ENCODE measurements at places on chromosomes 11 and 22.

GRCh38 chr11:61967924-61968757 is 707 bp upstream of the FTH1 start:
- no peak for DNase-seq

GRCh38 chr11:16773981-16774935 is 35.8 kb downstream of the C11orf58 start:
- no peak for DNase-seq

GRCh38 chr11:67491276-67492068 is 8.6 kb downstream of the AIP start:
- DNase-seq: no peak

- no peak for DNase-seq
These were observed 499.6 kb downstream of the BRD1 start for GRCh38 chr22:49328118-49328475.

DNA sequence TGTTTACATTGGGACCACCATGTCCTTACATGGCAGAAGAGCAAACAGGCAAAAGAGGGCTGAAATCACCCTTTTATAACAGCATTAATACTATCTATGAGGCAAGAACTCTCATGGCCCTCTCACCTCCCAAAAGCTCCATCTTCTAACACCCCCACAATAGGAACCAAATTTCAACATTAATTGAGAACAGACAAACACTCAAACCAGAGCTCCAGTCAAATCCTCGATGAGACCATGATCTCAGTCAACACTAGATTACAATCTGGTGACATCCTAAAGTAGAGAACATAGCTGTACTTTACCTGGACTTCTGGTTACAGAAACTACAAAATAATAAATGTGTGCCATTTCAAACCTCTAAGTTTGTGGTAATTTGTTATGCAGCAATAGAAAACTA is 25.1 kb downstream of the OR2AG2 start:
- no peak for DNase-seq

DNA sequence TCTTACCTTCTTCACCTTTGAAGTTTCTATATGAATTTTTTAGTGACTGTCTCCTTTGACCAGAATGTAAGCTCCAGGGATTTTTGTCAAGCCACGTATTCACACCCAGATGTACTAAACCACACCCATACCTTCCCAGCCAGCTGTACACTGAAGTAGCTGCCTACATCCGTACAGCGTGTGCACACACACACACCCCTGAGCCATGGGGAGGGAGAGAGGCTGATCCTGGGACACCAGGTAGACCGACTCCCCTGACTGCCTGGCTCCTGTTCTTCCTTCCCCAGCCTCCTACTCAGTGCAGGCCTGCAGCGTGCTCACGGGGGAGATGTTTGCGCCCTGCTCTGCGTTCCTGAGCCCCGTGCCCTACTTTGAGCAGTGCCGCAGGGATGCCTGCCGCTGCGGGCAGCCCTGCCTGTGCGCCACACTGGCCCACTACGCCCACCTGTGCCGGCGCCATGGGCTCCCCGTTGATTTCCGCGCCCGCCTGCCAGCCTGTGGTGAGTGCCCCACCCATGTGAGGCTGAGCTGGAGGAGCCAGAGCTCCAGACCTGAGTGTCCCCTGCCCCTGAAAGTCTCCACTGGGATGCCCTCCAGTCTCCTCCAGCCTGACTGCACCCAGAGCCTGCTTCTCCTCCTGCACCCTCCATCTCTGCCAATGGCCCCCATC is 25.9 kb downstream of the OTOG start:
- no peak for DNase-seq

- DNase-seq: no peak
These were observed 20.5 kb downstream of the MRE11 start for GRCh38 chr11:94472916-94473799.

GRCh38 chr11:1395773-1396374 is 6.1 kb downstream of the BRSK2 start:
- DNase-seq: no peak

DNA sequence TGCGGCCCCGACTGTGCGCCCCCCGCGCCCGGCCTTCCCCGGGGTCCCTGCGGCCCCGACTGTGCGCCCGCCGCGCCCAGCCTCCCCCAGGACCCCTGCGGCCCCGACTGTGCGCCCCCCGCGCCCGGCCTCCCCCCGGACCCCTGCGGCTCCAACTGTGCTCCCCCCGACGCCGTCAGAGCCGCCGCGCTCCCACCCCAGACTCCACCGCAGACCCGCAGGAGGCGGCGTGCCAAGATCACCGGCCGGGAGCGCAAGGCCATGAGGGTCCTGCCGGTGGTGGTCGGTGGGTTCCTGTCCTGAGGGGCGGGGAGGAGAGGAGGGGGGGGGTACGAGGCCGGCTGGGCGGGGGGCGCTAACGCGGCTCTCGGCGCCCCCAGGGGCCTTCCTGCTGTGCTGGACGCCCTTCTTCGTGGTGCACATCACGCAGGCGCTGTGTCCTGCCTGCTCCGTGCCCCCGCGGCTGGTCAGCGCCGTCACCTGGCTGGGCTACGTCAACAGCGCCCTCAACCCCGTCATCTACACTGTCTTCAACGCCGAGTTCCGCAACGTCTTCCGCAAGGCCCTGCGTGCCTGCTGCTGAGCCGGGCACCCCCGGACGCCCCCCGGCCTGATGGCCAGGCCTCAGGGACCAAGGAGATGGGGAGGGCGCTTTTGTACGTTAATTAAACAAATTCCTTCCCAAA is 3.1 kb downstream of the DRD4 start:
- no peak for DNase-seq

DNA sequence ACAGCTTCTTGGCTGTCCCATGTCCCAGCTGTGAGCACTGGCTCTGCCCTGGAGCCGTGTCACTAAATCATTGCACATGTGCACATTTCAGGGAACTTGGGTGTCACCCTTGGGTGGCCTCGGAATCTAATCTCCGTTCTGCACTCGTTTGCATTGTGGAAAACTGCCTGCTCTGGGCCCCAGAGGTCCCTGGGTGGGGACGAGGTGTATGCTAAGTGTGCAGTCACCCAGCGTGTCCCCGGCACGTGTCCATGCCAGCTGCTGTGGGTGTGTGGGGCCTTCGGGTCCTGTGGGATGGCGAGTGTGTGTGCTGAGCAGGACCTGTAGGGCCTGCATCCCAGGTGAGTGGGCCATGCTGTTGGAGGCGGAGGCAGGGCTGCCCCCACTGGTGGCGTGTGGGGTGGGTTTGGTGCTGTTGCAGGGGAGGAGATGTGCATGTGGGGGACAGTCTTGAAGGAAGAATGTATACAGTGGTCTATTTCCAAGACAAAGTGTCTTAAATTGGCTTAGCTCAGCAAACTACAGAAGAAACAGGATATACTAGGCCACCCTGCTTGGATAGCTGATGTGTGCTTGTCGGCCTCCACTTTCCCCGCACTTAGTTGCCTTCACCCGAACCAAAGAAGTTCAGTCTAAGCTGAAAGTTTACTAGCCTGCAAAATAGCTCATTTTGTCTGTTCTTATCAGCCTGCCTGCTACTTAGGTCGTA is 14.6 kb downstream of the TANGO2 start:
- DNase-seq: no peak

DNA sequence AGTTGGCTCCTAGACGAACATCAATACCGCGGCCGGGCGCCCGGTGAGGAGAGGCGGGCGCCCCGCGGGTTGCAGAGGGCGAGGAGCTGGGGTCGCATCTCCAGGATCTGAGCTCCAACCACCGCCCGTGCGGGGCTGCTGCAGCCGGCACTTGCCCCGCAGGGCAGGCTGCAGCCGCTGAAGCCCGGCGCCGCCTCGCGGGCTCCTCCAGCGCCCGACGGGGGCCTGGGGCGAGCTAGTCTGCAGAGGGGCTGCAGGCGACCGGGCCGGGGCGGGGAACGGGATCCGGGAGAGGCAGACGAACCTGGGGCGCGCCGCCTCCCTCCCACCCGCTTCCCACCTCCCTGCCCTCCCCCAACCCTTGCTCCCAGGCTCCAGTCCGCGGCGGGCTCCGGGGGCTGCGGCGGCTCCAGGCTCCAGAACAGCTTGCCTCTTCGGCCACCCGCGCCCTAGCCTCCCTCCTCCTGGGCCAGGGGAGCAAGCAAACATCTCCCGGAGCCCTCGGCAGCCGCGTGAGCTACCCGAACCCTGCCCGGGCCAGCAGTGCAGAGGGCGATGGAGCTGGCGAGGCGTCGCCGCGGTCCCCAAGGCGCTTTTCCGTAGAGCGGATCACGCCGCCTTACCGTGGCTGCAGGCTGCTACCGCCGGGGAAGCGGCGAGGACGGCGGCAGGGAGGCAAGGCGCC is 802 bp downstream of the TENM4 start:
- DNase-seq: peak; percentile 45

DNA sequence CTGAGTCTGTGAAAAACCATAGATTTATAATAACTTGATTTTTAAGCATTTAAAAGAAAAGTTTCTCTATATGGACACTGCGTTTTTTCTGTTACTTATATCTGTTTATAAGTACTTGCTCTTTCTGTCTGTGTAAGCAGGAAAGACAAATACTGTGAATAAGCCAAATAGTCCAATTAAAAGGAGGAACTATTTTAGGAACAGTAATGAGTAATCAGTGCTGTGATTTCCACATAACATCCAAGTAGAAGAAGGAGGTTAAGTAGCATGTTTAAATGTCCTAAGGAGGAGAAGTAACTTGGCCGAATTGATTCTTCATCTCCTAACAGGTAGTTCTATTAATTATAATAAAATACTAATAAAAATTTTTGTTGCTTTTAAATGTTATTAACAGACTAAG is 40.8 kb downstream of the ZNF214 start:
- no peak for DNase-seq

GRCh38 chr11:86955361-86956120 is at the start of gene FZD4:
Gene FZD4 (minus strand): TSS chr11:86955395. CDS start chr11:86955085, 310 bp downstream.
- DNase-seq: peak; percentile 90

DNA sequence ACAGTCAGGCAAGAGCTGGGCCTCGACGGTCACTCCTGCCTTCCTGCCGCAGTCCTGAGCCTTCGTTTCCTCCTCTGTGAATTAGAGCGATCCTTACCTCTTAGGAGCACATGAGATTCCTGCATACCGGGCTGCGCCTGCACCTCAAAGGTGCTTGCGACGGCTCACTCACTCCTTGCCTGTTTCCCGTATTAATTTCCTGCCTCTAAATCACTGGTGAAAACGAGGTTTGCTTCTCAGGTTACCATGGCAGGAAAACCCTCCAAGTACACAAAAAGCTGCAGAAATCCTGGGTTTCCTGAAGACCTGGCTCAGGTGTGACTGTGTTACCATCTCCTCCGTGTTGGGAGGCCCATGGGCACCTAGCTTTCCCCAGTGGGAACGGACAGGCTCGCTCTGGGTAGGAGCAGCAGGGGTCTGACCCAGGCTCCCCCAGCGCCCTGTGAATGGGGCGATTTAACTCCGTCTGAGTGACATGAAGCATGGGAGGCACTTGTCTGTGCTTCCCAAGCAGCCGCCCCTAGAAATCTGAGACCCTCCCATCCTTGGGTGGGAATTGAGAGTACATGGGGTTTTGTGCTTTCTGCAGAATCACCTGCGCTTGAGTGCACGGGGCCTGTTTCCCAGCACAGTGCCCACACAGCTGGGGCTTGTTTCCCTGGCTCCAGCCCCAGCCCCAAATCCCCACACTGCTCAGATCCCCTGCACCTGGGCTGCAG is 64.8 kb downstream of the PHF21B start:
- peak; percentile 57 for DNase-seq

- no peak for DNase-seq
These were observed 9.3 kb upstream of the CD3E start for GRCh38 chr11:118295199-118295598.

DNA sequence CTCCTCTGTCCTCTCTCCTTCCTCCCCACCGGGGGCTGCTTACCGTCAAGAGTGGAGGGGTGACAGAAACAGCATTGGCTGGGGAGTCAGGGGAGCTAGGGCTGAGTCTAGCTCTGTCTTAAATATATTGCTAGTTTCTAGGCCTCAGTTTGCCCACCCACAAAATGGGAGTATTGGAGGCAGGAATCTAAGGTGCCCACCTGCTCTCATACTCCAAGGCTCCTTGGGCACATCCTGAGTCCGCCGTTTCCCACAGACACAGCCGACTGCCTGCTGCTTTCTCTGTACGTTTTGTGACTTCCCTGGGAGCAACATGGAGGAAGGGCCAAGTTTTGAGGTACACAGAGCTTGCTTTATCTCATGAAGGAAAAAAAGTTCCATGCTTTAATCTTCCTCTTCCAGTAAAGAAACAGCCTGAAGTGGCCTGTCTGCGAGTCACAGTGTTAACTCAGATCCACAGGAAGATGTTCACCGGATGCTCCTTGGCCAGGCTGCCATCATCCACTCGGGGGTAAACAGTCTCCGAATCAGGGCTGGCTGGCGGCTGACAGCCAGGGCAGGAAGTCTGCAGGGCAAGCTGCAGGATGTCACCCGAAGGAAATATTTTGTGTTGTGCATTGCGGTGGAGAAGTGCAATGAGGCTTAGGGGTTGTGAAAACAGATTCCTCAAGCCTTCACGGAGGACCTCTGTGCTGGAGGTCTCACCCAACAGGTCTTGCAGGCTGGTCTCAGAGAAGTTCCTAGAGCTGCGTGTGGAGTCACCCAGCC is 11.0 kb upstream of the CERK start:
- no peak for DNase-seq

DNA sequence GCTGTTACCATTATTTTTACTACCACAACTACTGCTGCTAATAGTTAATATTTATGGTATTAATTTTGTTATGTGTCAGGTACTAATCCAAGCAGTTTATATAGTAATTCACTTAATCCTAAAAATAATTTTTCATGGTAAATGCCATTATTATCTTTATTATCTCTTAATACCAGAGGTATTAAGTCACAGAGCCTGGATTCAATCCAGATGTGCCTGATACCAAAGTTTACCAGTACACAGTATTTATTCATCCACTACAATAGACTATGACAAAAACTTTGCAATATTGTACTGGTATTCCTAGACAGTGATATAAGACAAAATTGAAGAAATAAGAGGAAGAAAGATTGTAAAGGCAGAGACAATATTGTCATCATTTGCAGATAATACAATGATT is 24.5 kb downstream of the MAP6 start:
- no peak for DNase-seq

DNA sequence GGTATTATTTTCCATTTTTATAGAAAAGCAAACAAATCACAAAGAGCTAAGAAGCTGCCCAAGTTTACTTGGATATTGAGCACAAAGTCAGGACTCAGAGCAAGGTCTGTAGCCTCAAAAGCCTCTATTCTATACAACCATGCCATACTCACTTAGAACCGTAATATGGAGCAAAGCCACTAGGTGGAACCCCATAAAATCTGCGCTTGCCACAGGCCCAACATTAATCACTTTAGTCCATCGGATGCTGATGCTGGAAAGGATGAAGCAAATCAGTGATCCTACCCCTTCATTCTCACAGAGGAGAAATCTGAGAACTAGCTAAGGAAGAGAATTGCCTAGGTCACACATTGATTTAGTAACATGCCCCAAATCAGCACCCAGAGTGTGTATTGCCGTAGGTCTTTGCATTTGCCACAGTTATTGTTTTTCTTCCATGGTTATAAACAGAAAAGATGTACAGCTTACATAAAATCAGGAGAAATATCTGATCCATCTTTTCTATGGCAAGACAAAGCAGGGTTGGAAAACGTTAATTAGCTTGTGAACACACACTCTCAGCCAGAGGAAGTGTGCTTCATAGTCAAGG is 56.7 kb upstream of the RAB38 start:
- peak; percentile 41 for DNase-seq

- DNase-seq: no peak
These were observed 126.8 kb upstream of the RAG2 start for GRCh38 chr11:36724742-36725385.

- DNase-seq: no peak
These were observed 2.2 kb downstream of the RAB30 start for GRCh38 chr11:83069441-83070043.
